ENCODE measurements at places on chromosomes 5 and 9. TPM values are rescaled to one million over a fixed set of nuclear protein-coding genes. Genes with fewer than 3 reads are reported as not detected.

DNA sequence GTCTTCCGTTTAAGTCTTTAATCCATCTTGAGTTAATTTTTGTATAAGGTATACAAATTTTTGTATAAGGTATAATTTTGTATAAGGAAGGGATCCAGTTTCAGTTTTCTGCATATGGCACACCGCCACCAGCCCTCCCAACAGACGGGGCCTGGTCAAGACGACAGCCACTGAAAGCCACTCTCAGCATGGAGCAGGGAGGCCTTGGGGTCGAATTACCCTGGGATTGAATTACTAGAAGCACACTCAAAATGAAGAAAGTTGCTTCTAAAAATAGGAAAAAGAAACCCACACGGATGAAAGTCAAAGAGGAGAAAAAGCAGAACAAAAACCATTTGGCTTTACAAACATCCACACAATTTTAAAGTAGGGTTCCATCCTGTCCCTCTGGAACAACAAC lies 586.2 kb upstream of the ADAMTS16 start:
- DNase-seq, result no peak

GRCh38 chr5:14240359-14240758 lies 97.2 kb downstream of the TRIO start:
- no peak for DNase-seq

DNA sequence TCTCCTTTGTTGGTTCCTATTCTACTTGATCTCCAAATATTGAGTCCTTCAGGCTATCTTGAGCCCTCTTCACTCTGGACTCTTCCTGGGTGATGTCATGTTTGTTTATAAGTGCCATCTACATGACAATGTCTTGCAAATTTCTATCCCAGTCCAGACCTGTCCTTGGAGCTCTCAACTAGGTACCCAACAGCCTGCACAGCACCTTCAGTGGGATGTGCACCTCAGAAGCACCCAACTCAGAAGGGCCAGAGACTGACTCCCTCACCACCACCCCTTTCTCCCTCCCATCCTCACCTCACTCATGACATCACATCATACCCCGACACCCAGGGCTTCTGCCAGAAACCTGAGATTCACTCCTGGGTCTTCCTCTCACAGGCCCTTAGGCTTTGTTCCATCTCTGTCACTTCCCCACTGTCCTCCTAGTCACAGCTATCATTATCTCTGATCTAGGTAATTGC lies 14.4 kb downstream of the TXN start:
- no peak for DNase-seq

GRCh38 chr5:40688127-40688761 lies 8.5 kb downstream of the PTGER4 start:
- peak; percentile 86 for DNase-seq

GRCh38 chr9:87372356-87372851 lies 125.3 kb upstream of the DAPK1 start:
- no peak for DNase-seq

GRCh38 chr5:59276917-59277372 lies 616.6 kb downstream of the PDE4D start:
- DNase-seq, result no peak

DNA sequence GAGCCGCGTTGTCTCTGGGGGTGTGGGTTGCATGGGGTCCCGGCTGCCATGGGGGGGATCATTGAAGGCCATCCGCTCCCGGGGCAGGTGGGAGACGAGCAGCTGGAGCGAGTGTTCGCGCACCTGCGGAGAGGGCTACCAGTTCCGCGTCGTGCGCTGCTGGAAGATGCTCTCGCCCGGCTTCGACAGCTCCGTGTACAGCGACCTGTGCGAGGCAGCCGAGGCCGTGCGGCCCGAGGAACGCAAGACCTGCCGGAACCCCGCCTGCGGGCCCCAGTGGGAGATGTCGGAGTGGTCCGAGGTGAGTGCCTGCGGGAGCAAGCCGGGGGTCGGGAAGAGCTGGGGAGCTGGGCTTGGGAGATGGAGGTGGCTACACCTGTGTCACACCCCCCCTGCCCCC lies 33.7 kb downstream of the ADAMTSL2 start:
- no peak for DNase-seq

RORB gene
- 3.0 TPM for total RNA-seq

ITK gene
- 4.7 TPM for total RNA-seq

CORO2A gene
- 38.8 TPM for total RNA-seq

GAPT gene
- total RNA-seq, result 0.44 TPM
